ENCODE measurements at places on chromosomes 1 and 21.

- DNase-seq, result no peak
These were observed 17.6 kb upstream of the RWDD3 start for GRCh38 chr1:95216292-95216990.

DNA sequence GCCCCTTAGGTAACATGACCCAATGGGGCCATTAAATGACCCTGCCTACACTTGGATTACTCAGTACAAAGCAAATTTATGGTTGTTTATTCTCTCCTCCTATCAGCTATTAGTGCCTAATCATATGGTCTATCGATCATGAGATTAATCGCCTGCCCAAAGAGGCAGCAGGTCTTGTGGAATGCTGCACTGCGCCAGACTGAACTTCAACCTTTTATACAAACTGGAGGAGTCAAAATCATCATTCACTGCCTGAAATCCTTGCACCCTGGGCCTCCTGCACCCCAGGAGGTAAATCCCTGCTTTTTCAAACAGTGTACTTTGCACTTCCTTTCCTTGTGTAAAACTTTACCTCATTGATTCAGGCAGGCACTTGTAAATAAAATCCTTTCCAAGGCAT, 69.7 kb downstream of the NFIA start:
- no peak for DNase-seq

- DNase-seq, result peak; percentile 63
These were observed 197.9 kb upstream of the SGIP1 start for GRCh38 chr1:66335859-66336640.

DNA sequence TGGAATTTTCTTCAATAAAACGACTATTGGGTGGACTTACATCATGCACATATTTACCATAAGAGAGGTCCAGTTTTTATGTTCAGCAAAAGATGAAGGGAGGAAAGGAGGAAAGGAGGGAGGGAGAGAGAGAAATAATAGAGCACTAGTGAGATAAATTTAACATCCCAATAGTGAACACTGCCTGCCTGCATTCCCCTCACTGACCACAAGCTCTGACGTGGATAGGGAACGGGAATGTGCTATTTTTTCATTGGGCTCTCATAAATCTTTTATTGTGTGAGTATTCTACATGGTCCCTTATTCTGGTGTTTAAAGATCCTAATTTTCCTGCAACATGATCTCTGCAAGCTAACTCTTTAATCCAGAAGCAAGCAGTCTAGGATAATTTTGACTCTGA, 82.1 kb downstream of the TTC3 start:
- DNase-seq, result peak; percentile 41

DNA sequence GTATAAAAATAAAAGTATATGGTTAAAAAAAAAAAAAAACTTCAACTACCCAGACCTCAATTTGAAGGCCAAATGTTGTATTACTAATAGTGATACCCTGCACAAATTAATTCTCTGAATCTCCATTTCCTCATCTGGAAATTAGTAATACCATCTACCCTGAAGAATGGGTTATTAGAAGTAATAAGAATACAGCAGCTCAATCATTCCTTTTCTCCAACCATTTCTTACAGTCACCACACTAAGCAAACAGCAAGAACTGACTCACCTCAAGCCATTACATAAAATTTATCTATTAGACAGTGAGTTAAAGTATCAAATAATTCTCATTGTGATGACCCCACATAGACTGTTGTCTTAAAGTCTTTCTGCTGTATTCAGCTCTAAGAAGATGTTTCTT, 39.6 kb downstream of the RERE start:
- no peak for DNase-seq

DNA sequence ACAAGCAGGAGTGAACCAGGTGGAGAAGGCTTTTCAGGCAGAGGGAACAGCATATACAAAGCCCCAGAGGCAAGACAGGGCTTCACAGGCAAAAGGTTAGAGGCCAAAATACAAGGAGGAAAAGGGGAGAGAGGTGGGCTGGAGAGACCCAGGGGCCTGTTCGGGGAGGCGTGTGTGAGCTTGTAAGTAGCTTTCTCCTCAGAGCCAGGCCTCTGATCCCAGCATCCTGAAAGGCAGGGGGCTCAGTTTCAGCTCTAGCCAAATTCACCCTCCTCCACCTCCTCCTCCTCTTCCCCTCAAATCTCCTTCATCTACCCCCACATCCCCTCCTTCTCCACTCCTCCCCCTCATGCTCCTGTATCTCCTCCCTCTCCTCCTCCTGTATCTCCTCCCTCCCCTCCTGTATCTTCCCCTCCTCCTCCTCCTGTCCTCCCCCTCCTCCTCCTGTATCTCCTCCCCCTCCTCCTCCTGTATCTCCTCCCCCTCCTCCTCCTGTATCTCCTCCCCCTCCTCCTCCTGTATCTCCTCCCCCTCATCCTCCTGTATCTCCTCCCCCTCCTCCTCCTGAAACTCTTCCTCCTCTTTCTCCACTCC, 148.6 kb downstream of the ST6GALNAC5 start:
- DNase-seq, result no peak

All from fibroblast of skin of right biceps (primary cell).